ENCODE measurements at places on chromosomes 6 and 20.

DNA sequence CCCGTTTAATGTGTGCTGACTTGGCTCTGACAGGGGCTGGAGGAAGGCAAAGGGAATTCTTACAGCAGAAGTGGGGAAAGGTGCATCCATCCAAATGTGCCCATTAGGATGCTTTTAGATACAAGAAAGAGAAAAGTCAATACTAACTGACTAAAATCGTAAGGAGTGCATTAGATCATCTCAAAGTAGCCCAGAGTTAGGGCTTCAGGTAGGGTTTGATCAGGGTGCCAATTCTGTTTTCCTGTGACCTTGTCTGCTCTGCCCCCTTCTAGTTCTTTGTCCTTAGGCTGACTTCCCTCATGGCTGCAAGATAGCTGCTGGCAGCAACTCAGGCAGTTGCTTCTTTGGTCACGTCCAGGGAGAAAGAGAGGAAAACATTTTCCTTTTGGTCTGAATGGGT lies 240.8 kb downstream of the CDC5L start:
- DNase-seq, result no peak

GRCh38 chr6:169158691-169159090 lies 95.0 kb downstream of the THBS2 start:
- DNase-seq, result no peak

DNA sequence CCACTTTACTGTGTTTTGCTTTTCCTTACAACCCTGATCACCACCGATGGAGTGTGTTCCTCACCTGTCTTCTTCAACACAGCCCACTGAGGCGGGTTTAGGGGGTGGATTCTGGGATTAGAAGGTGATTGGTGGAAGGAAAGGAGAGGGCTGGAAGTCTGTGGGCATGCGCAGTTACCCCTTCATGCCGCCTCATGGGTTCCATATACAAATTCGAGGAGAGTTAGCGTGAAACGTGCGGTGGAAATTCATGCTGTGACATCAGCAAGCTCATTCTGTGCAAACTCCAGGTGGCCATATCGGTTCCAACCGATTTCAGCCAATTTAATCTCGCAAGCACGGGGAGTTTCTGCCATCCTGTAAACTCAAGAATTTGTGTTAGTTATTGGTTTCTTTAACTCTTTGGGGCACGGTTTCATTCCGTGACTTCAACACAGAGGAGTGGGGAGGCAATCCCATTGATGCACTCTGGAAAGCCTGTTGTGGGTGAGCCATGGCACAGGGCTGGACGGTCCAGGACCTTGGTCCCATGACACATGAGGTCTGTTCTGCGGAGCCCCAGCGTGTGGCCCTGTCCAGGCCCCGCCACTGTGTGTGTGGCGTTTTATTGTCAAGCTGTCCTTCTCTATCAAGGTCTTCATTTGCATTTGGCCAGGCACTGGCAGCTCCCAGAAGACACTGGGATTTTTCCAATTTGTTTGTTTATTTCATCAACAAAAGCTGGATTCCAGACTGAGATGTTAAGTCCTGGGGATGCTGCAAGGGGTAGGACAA lies 482.8 kb upstream of the SULF2 start:
- DNase-seq, result no peak

- DNase-seq, result no peak
These were observed 28.5 kb downstream of the KDM1B start for GRCh38 chr6:18183766-18184165.

- peak; percentile 61 for DNase-seq
These were observed 2.3 kb downstream of the FAM184A start for GRCh38 chr6:119076173-119076572.

DNA sequence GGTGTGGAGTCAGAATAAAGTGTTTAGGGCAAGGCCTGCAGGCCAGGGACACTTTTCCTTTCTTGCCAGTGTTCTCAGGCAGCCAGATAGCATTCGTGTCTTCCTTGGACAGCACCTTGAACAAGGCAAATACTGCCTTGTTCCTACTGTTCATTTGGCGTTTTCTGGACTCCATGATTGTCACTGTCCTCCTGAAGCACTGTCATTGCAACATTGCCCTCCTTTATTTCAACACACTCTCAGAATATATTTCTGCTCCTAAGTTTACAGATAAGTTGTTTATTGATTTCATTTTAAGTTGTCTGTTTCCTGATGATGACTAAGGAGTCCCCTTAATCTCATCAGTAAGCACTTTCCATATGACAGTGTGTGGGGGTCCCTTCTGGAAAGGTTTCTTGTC lies 15.1 kb upstream of the DEF6 start:
- DNase-seq, result no peak

DNA sequence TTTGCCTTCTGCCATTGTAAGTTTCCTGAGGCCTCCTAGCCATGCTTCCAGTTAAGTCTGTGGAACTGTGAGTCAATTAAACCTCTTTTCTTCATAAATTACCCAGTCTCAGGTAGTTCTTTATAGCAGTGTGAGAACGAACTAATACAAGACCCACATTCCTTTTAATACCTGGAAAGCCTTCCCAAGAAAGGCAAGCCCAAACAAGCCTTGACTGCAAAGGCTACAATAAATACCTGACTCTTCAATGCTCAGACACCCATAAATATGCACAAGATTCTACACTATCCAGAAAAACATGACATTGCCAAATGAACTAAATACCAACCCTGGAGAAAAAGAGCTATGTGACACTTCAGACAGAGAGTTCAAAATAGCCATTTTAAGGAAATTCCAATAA lies 338.8 kb downstream of the HAO1 start:
- DNase-seq, result no peak

DNA sequence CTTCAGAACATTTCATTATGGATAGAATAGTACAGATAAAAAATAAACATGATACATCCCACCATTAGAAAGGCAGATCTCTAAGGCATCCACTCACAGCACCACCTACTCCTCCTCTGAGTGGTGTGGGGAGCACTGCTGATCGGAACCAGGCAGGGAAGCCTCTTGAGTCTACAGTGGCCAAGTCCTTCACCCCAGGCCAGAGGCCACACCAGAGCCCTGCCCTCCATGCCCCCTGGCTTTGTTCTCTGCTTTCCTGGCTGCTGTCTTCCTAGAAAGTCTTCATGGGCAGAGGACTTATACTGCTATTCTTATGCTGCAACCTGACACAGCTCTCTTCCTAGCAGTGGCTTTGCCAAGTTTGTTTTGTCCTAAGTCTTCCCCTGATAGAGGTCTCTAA lies 201.8 kb upstream of the THBS2 start:
- no peak for DNase-seq

DNA sequence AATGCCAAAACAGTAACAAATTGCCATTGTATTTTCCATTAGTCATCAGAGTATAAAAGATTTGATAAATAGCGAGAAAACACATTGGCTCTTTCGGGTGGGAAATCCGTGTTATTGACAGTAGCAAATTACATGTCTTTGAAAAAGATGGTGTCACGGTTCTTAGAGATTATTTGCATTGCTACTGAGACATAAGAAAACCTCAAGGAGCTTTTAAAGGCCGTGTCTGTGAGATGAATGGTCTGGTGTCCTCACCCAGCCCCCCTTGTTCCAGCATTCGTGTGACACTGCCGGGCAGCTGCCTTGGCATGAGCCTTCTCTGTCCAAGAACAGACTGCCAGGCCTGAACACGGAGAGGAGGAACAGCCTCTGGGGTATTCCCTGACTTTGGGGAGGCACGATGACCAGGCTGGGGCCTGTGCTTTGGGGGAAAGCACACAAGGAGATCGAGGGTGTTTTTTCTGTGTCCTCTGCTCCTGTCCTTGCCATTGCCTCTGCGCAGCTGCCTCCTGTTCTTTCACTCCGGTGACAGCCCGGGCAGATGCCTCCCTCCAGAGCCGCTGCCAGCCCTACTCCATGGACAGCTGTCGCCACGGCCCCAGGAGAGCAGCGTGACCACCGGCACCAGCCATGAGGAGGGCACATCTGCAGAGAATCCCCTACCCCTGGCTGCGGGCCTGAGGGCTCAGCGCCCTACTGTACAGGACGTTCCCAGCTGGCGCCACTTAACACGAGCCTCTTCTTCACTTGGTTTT lies 167.7 kb upstream of the CDYL start:
- DNase-seq, result no peak

- DNase-seq, result no peak
These were observed 13.9 kb upstream of the SUMO4 start for GRCh38 chr6:149385998-149386646.

DNA sequence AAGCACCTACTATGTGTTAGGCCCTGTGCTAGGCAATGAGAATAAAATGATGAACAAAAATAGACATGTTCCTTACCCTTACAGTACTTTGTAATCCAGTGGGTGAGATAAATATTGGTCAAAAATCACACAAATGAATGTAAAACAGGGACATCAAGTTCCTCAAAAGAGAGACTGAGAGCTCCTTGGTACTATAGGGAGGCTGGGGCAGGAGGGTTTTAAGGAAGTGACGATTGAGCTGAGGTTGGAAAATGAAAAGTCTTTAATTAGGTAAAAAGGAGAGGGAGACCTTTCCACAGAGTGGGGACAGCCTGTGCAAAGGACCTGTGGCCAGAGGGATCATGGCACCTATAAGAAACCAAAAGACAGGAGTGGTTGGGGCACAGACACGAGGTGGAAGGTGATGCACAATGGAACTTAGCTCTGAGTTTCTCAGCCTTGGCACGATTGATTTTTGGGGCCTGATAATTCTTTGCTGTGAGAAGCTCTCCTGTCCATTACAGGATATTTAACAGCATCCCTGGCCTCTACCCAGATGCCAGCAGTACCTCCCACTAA lies 140.3 kb downstream of the CEP57L1 start:
- no peak for DNase-seq

DNA sequence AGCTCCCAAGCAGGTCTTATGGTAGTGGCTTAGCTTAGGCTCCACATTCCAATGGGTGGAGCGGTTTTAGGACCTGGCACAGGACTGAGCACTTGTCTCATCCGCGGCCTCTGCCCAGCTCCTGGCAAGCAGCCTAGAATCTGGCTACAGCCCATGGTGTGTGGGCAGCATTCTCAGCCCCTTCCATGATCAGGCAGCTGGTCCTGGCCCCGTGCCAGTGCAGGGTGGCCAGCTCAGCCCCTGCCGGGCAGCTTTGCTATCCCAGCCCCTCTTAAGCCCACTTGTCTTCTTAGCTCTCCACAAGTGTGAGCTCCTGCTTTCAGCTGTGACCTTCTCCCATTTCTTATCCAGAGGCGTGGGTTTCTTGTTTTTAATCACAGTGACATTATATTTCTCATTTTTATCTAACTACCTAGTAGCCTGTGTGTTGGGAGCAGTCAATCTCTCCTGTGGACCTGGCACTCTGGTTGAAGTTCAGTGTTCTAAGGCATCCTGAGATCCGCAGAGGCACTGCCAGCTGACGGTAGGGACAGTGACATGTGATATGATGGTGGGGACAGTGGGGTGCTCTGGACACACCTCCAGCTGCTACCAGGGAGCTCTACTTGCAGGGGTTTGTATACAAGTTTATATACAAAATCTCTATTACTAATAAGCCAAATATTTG lies 119.9 kb upstream of the PRND start:
- DNase-seq, result no peak

All from stimulated activated CD4-positive, alpha-beta T cell treated with anti-CD3 and anti-CD28 coated beads, Interleukin-4, amount 100 ng/mL, for 4 hours (primary cell).